ENCODE measurements at places on chromosomes 1 and 21.

DNA sequence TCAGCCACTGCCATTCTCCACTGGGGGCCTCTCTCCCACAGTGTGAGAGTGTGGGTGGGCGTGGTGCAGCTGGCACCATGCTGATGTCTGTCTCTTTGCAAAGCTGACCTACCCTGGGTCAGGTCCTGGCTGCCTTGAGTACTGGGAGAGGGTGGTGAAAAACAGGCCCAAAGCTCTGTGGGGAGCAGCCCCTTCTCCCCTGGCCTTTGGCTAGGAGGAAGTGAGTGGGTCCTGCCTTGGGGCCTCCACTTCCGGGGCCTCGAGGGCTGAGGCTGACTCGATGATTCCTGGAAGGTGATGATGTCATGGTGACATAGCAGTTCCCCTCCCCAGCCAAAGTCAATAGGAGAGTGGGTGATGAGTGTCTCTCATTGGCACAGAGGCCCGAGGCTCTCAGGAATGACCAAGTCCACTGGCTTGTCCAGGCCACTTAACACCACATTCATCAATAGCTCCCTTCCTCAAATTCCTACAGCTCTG, 53.0 kb downstream of the IER5 start:
- DNase-seq = no peak

DNA sequence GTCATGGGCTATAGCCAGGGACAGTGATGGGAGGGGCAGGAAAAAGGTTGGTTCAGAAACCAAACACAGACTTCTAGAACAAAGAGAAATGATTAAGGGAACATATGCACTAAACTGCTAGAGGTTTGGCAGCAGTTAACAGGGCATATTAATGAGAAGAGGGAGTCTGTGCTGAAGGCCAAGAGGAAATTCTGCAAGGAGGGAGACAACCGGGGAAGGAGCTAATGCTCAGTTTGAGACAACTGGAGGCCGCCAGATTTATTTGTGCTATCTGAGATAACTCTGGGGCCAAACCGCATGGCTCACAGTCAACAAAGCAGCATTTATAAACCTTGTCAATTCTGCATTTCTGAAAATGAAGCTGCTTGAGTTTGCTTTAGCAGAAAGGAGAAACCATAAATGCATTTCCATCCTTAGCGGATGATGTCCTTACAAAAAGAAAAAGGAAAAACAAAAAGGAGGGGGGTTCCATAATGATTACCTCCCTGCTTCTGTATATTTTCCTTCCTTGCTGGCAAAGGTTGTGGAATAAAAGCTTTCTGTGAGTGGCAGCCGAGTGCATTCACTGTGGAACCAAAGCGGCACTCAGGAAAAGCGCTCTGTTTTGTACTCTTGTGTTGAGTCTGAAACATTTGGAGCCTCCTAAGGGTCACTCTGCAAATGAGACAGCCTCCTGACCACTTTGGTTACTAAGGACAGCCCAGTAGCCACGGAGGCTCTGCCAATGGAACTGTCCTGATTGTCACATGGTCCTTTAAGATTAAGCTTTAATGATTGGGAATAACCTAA, 70.3 kb downstream of the SIM2 start:
- no peak for DNase-seq

DNA sequence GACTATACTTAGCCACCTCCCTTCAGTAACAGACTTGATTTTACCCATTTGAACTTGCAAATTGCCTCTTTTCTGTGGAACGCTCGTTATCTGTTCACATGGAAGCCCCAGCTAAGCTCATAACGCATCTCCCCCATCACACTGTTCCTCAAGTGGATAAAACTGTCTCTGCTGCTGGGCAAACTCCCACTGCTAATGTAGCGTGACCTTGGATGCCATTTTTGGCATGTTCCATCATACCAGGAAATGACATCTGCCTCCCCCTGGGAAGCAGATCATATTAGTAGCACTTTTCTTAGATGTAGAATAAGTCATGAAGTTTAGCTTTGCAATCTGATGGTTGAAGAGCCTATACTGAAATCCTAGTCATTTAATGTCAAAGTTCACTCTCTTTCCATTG, 528.7 kb upstream of the PLXNA2 start:
- no peak for DNase-seq

DNA sequence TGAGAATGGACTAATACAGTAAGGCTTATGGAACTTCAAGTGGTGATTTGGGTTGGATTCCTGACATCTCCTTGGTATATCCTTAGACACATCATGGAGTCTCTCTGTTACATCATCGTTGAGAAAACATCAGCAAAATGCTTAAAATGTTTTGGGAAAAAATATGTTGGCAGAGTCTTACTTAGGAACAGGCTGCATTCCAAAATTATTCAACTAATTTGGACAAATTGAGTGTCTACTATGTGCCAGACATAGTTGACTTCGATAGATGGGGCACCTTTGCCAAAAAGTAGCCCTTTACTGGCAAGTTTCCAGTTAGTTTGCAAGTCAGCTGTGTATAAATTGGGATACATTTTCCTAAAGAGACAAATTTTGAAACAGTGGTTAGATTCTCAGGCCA, 253.4 kb upstream of the ST6GALNAC5 start:
- DNase-seq = no peak

- no peak for DNase-seq
Measured at GRCh38 chr1:112239683-112240330, 156.2 kb upstream of the CTTNBP2NL start.

DNA sequence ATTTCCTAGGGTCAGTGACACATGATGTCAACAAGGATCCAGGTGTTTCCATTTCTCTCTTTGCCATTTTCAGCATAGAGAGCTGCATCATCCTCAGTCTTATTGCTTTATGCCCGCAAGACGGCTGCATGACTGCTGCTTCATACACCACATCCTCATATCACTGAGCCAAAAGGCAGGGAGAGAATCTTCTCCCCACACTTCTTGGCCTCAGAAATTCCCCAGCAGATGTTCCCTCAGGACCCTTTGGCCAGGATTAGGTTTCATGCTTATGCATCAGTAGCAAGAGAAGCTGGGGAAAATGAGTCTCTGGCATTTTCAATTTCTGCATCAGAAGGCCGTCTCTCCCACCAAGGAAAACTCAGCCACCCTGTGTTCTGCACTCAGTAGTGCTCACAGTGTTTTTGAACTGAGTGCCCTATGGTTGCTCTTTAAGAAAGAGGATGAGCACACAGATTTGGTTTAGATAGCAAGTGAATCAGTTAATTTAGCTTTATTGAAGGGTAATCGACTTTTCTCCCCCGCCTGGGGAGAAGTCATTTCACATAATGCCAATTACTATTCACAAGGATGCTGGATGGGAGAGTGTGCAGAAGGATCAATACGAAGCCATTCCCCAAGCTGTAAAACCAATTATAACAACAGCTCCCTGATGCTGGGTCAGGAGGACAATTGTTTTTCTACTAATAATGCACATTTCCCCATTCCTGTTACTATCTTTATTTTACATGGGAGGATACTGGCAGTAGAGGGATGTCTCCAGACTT, 360.2 kb downstream of the HHIPL2 start:
- no peak for DNase-seq

DNA sequence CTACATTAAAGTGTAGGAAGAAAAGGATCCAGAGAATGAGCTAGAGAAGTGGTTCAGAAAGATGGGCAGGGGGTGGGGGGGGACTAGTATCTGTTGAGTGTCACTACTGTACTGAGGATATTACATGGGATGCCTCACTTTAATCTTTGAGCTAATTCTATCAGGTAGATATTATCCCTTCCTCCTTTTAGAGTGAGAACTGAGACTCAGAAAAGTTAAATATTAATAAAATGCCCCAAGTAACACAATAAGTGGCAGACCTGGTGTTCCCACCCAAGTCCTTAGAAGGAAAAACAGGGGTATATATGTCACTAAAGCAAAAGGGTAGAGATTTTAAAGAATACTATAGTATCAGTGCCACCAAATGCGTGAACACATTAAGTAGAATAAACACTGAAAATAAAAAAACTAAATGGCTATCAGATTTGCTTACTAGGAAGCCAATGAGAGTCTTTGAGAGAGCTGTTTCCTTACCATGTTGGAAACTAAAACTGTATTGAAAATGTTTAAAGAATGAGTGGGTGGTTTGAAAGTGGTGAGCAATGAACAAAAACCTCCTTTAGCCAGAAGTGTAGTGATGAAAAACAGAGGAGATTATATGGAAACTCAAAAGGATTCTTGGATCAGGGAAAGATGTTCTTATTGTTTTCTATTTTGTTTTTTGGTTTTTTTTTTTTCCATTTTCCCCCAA, 230.8 kb downstream of the BARHL2 start:
- no peak for DNase-seq

DNA sequence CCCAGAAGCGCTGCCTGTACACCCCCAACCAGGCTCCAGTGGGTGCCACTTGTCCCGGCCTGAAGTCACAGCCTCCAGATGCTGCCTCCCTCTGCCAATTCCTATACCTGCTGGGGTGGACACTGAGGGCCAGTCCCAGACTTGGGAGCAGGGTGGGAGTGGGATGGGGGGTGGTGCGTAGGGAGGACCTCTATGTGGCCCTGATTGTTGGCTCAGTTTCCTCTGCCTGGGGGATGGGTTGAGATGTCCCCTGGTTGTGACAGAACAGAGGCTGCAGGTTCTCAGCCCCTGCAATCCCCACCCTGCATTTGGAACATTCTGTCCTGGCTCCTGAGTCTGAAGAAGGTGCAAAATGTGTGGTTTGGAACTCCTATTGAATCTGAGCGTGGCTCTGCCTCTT, 27.2 kb downstream of the RAB7B start:
- no peak for DNase-seq

DNA sequence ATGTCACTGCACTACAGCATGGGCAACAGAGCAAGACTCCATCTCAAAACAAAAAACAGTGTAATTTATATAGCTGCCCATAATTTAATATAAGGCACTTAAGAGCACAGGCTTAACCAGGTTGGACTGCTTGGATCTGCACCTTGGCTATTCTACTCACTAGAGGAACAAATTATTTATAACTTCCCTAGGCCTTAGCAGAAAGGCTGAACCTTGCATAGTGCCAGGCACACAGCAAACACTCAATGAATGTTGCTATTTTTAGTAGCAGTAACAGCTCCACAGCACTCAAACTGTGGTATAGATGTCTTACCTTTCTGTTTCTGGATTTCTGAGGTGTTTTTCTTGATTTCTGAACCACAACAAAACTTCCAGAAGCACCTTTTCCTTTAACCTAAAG, 19.8 kb downstream of the HP1BP3 start:
- DNase-seq = no peak

DNA sequence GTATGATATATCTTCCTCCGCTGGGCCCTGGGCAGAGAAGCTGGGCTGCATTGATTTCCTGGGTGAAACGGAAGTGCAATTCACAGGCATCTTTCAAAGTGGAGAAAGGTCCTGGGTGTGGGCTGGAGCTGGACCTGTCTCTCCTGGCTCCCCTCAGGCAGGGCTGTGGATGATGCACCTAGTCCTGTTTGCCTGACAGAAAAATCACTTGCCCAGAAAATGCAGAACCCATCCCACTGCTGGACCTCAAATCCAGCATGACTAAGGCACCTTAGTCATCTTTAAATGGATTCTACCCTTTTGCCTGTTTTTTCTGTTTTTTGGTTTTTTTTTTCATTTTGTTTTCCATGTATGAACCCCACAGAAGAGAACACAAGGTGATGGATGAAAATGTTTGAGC, 49.7 kb downstream of the MYSM1 start:
- no peak for DNase-seq

GRCh38 chr1:69506311-69506710, 61.4 kb upstream of the LRRC7 start:
- no peak for DNase-seq

DNA sequence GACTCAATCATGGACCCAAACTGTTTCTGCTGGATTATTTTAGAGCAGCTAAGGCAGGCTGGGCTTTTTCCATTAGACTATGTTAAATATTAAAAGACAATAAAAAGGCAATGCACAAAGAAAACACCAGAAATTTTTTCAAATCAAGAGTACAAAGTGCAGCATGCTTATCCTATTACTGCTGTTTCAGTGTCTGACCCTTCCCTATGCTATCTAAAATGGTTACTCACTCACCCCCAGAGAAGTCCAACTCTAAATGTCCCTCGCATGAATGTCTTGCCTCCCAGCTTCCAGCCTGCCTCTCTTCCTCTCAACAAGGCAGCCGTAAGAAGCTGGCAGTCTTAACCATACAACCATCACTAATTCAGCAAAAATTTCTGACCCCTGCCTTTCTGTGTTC, 108.7 kb upstream of the SYT6 start:
- DNase-seq = no peak

GRCh38 chr1:169495046-169495775, 9.5 kb upstream of the SLC19A2 start:
- DNase-seq = no peak

GRCh38 chr1:54489627-54490250, 58.3 kb upstream of the ACOT11 start:
- DNase-seq = no peak

- DNase-seq = no peak
Measured at GRCh38 chr1:97685360-97685759, 235.5 kb downstream of the DPYD start.

GRCh38 chr1:156970017-156970416, 49.6 kb downstream of the LRRC71 start:
- DNase-seq = no peak

DNA sequence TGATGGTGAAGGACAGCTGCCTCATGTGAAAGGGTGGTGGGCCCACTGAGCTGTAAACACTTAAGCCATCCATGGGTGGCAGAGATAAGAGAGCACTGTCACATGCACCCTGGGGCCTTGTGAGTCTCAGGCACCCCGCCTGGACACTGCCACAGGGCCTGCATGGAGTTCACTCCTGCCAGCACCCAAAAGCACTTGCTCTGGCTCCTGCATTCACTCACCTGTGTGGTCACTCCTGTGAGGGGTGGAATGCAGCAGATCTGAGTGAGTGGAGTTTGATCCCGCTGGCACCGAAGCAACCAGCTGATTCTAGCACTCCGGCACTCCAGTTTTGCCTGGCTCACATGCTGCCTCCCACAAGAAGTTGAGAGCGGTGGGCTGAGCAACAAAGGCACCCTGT, 1142.1 kb upstream of the PRMT6 start:
- DNase-seq = no peak

GRCh38 chr21:32949701-32950100, 76.0 kb upstream of the OLIG2 start:
- DNase-seq = no peak

DNA sequence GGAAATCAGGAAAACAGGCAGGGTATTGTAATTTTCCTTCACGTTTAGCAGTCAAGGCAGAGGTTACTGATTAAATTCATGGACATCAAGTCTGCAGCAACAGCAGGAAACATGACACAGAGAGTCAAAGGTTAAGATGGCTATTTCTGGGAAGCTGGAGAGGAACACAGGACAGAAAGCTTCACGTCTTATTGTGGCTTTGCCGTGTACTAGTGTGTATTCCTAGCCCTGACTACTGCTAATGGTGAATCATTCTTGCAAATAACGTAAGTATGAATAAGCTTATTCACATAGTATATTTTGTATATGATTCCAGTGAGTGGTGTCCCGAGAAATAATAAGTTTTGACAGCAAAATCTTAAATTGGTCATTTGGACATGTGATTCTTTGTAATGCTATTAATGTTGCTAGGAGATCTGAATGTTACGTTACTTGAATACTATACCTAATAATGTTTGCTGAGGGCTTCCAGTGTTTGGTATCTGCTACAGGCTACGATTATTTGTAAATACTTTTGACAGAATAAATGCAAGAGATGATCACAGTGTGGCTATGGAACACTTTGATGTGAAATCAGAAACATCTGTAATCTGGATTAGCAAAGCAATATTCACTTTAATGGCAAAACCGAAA, 77.4 kb downstream of the DISP1 start:
- DNase-seq = no peak

- no peak for DNase-seq
Measured at GRCh38 chr1:43279161-43279560, 6.2 kb downstream of the C1orf210 start.

- no peak for DNase-seq
Measured at GRCh38 chr1:225418059-225418458, 9.8 kb downstream of the LBR start.

GRCh38 chr1:30750731-30751291, 6.8 kb downstream of the LAPTM5 start:
- DNase-seq = no peak

All from GM10248 (cell line).